ENCODE measurements at places on chromosomes 2 and 18.

DNA sequence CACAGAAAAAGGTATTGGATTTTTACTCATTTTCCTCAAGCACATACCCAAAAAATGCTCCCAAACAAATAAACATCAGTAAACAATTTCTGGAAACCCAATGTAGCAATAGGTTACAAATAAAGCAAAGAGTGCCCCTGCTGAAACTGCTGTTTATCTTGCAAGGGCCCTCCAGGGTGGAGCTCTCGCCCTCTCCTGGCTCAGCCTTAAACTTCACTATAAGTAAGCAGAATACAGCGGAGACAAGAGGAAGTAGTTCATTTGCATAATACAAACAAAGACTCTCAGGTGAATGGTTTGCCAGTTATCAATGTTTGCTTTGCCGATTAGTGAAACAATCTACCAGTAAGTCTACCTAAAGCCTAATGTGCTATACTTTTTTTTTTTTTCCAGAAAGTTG is 437.6 kb downstream of the DLGAP1 start:
- DNase-seq, result no peak

- no peak for DNase-seq
Measured at GRCh38 chr2:190369635-190370034, 26.2 kb downstream of the INPP1 start.

DNA sequence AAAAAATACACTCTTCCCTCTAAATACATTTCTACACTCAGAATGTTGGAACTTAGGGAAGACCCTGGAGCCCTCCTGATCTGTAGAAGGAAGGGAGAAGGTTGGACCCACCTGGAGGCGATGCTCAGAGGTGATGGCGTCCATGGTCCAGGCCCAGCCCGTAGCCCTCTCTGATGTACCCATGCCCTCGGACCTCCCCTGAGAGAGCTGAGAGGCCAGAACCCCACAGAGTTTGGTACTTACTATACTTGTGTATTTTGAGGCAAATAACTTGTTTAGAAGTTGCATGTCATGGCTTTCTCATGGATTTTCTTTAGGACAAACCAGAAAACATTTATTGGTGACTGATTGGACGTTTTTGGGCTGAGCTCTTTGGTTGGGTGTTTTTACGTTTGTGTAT is 10.5 kb downstream of the CTDP1 start:
- no peak for DNase-seq

GRCh38 chr2:31216734-31217133 is 581 bp downstream of the CAPN14 start:
- no peak for DNase-seq

DNA sequence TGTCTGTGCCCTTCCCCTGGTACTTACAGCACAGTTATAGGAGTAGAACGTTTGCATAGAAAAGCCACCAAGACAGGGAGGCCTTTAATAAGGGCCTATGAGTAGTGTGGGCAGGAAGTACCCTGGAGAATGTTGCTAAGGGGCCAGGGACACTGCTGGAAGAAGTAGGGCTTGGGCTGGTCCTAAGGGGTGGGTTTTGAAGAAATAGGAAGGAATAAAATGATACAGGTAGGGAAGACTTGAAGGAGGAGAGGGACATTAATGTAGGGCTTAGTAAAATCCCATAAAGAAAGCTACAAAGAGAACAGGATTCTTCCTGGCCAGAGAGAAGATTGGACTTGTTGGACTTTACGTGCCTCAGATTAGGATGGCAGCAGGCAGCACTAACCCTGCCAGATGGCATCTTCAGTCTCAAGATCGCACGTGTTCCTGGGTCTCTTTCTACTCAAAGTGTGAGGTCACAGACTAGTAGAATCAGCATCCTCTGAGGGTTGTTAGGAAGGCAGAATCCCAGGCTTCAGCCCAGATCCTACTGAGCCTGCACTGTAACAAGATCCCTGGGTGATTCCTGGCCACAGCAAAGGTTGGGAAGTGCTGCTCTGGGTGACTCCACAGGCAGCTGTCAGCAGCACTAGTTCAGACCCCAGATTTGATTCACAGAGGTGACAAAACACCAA is 39.2 kb downstream of the EPAS1 start:
- no peak for DNase-seq

- no peak for DNase-seq
Measured at GRCh38 chr18:44883671-44884070, 203.0 kb downstream of the SETBP1 start.

DNA sequence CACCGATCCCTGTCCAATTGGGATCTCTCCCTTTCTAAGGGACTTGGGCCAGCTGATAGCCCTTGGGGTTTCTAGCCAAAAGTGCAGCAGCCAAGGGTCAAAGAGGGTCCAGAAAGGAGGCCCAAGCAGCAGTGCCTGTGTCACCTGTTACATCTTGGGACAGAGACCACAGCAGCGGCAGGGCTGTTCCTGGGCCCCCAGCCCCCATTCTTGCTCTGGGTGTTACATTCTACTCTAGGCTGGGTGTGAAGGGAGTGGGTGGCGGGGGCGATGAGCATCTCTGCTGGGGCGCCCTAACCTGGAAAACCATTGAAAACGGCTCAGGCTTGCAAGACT is 1.2 kb downstream of the PAX3 start:
- DNase-seq, result no peak

DNA sequence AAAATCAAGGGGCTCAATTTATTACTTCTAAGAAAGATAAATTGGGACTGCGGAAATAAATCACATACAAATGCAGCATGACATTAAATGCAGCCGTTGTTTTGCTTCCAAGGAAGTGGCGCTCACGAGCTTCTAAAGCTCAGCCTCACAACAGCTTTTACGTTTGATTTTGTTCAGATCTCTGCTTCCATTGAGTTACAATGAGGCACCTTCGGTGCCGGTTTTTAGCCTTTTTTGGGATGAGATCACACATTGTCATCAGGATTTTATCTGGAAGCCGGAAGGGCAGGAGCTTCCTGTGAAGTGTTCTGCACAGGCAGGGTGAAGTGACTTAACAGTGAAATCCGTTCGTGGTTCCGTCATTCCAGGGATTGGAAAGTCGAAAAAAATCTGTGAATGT is 209.8 kb downstream of the DCDC2C start:
- DNase-seq, result no peak

- no peak for DNase-seq
Measured at GRCh38 chr18:79507546-79508480, 112.1 kb downstream of the NFATC1 start.

DNA sequence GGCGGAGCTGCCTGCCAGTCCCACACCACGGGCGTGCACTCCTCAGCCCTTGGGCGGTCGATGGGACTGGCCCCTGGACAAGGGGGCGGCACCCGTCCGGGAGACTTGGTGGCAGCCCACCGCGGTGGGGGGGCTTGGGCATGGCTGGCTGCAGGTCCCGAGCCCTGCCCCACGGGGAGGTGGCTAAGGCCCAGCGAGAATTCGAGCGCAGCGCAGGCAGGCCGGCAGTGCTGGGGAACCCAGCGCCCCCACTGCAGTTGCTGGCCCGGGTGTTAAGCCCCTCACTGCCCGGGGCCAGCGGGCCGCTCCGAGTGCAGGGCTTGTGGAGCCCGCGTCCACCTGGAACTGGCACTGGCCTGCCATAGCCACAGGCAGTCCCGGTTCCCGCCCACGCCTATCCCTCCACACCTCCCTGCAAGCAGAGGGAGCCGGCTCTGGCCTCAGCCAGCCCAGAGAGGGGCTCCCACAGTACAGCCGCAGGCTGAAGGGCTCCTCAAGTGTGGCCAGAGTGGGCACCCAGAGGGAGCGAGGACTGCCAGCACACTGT is 742.9 kb upstream of the DDX18 start:
- no peak for DNase-seq

DNA sequence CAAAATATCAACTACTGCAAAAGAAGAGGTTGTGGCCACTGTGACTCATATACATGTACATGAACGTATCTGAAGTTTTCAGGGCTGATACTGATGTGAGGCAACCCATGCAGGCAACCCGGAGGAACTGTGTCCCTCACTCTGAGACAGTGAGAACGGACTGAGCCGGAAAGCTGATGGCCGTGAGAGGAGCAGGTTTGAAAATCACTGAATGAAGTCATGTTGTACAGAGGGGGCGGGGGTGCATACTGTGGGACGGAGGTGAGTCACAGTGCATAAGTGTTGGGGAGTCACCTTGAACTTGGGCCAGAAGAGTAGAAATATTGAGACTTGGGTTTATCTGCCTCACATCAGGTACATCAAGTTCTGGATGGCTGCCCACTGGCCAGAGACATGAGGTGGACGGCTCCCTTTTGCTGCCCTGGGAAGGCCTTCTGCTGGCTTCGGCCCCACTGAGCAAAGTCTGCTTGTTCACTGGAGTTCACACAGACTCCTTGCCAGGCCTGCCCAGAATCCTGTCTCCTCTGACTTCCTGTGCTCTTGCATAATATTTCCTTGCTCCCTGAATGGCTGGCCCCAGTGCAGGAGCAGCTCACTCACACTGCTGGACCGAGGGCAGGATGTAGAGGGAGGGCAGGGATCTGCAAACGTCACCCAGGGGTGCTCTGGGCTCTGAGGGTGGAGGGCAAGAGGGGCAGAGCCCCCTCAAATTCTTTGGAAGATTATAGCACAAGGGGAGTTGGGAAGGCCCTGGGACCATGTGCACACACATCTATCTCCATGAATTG is 18.1 kb downstream of the EPAS1 start:
- no peak for DNase-seq

- DNase-seq, result no peak
Measured at GRCh38 chr2:19035238-19035637, 323.2 kb downstream of the OSR1 start.

DNA sequence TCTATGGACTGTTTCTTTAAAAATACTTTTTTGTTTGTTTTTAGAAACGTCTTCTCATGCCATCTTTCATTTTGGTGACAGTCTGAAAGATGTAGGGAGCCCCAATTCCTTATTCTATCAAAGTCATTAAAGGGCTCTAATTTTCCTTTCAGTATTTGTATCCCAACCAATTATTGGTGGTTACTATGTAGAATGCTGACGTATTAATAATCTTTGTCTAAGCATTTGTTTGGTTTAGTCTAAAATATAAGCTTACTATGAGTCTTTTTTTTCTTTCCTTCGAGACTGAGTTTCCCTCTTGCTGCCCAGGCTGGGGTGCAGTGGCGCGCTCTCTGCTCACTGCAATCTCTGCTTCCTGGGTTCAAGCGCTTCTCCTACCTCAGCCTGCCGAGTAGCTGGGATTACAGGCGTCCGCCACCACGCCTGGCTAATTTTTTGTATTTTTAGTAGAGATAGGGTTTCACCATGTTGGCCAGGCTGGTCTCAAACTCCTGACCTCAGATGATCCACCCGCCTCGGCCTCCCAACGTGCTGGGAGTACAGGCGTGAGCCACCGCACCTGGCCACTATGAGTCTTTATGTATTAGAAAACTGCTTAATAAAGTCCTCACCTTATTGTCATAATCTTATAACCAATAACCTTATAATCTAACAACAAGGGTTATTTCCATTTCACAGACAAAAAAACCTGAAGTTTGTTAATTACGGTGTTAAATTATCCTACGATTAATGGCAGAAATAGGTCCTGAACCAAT is 849 bp upstream of the VRK2 start:
- no peak for DNase-seq

GRCh38 chr2:150919901-150920300 is 341.8 kb downstream of the RBM43 start:
- no peak for DNase-seq

DNA sequence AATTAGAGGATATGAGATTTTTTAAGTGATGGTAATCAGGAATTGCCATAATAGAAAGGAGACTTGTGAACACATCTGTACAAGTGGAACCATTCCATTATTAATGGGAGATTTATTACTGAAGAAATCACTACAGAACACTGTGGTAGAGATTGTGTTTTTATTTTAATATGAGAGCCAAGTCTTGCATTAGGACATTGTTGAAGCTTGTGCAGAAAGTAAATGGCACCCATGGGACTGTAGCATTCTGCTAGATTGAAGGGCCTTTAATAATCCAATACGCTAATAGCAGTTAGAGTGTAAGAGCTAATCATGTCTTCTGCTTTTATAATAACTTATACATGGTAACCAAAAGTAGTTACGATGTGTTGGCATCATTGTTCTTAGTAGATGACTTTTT is 83.6 kb downstream of the VRK2 start:
- DNase-seq, result no peak

DNA sequence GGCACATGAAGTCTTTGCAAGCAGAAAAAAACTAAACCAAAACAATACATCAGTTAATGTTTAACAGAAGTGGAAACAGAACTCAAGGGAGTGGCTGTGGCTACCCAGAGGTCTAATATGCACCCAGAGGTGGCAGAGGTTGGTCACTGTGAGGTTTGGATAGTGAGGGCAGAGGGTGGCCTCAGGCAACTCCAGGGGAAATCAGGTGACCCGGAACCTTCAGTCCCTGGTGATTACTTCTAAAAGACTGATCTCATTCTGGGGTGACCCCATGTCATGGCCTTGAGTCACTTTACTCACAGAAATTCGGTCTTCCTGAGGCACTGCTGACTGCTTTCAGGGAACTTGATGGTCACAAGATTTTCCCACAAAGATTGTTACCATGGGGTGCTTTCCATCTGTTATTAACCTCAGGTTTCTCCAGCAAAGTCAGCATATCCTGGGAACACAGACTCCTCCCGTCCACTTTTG is 99.4 kb downstream of the TMEM17 start:
- no peak for DNase-seq

DNA sequence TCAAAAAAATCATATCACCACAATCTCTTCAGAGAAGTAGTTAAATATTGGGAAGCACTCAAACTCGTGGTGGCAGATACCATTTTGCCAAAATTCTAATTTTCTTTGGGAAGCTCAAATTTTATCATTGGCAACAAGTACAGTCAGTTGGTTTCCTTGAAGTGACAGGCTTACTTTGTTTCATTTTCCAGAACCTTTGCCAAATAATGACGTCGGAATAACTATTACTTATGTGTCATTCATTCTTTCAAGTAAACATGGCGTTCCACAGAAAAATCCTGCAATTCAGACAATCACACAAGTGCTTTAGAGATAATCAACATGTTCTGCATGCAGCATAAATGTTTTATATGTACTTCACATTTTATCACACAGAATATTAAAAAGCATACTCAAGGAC is 5.4 kb downstream of the TTLL4 start:
- no peak for DNase-seq

GRCh38 chr2:10062931-10063365 is 17.3 kb downstream of the CYS1 start:
- DNase-seq, result no peak

DNA sequence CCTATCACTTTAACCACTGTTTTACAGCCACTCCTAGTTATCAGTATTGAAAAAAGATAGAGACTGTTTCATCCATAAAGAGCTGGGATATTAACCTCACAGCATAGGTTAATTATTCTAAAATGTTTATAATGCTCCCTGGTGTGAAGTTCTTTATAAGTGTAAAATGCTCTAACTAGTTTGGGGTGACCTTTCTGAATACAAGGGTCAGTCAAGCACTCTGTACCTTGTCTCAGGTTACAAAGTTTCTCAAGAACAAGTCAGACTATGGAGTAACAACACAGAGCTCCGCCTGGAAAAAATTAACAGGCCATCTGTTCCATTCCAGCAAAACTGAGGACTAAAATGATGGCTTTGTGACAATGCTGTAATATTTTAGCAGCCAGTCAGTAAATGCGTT is 107.4 kb downstream of the NOL4 start:
- DNase-seq, result no peak
